Natural killer cell treated with Interleukin-12 subunit alpha and Interleukin-12 subunit beta and Interleukin-15 and Interleukin-18, amount 100 ng/mL, for 72 hours (primary cell): ENCODE measurements at places on chromosomes 12 and 14. TPM values are rescaled to one million over a fixed set of nuclear protein-coding genes. Genes with fewer than 3 reads are reported as not detected.
A peak's percentile ranks its signal among the peaks of the same experiment; 100 is the strongest.

Gene TMEM120B
- total RNA-seq, result 25.9 TPM

Gene KRT3
- not detected for total RNA-seq

- no peaks in the 10 kb centered on the region for H3K36me3 ChIP-seq
- DNase-seq, result no peak
- H3K4me1 ChIP-seq, result peaks cover 6% of the 10 kb centered on the region
- H3K27ac ChIP-seq, result no peak overlapping the region
Observed at GRCh38 chr12:124557518-124558223, 9.7 kb downstream of the NCOR2 start.

DNA sequence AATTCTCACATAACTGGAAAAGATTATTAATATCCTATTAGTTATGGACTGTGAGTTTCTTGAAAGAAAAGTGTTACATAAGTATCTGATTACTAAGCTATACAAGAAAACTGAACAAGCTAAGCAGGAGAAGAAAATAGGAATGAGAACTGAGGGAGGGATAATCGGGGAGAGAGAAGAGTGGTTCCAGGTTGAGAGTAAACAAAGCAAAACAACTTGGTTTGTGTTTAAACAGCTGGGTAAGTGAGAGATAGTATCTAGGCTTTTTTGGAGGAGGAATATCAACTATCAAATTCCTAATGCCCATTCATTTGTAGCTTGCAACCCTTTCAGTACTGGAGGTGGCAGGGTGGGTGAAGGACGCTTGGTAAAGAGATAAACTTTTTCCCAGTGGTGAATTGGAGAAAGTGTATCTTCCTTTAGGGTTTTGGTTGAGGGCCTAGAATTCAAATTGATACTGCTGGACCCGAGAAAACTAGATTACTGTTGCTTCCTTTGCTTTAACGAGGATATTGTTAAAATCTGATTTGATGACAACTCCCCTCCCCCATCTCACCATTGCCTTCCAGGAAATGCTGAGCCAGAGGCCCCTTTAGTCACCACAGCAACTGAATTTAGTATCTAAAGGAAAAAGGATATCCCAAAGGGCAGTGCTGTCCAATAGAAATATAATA, 2.0 kb upstream of the SLC2A3 start:
- H3K4me1 ChIP-seq, result peaks cover 9% of the 10 kb centered on the region
- H3K36me3 ChIP-seq, result no peaks in the 10 kb centered on the region
- H3K27me3 ChIP-seq, result no peaks in the 10 kb centered on the region

Gene RIMBP2
- total RNA-seq, result not detected

Gene SLC4A8
- total RNA-seq, result 6.3 TPM

DNA sequence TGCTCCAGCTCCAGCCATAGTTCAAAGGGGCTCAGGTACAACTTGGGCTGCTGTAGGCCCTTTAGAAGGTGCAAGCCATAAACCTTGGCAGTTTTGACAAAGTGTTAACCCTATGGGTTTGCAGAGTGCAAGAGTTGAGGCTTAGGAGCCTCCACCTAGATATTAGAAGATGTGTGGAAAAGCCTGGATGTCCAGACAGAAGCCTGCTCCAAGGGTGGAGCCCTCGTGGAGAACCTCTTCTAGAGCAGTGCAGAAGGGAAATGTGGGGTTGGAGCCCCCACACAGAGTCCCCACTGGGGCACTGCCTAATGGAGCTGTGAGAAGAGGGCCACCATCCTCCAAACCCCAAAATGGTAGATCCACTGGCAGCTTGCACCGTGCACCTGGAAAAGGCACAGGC, 45.1 kb downstream of the RPS29 start:
- no peaks in the 10 kb centered on the region for H3K4me1 ChIP-seq
- DNase-seq, result no peak
- H3K4me3 ChIP-seq, result no peak overlapping the region
- no peaks in the 10 kb centered on the region for H3K36me3 ChIP-seq

DNA sequence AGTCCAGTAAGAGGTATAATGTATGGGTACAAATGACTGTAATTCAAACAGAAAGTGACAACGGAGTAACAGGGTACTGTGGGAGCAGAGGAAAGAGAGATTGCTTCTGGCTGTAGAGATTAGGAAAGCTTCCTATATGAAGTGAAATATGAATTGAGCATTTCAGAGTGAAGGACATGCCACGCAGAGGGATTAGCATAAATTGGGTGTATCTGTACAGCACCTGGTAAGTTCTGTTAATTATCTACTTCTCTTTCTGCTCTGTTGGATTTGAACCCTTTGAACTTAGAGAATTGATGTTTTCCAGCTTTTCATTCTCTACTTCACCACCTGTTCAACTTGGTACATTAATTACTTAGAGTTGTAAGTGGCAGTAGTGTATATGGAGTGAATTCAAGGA, 8.8 kb downstream of the STK38L start:
- H3K27me3 ChIP-seq, result no peaks in the 10 kb centered on the region
- H3K36me3 ChIP-seq, result no peaks in the 10 kb centered on the region
- no peak overlapping the region for H3K4me3 ChIP-seq
- H3K4me1 ChIP-seq, result peaks cover 23% of the 10 kb centered on the region
- DNase-seq, result no peak
- no peak overlapping the region for H3K27ac ChIP-seq

DNA sequence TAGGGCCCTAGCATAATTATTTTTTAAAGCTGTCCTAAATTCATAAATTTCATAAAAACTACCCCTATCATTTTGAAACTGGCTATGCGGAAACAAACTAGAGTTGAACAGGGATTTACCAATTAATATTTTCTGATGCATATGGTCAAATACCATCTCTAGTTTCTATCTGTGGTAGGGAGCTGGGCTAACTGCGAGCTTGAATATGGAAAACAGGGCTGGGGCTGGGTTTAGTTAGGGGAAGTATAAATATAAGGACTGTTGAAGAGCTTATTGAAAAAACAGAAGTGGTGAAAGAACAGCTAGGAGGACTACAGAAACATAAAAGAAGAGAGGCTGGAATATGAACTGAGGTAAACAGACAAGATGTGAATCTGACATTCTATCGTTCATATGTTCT, 91.8 kb downstream of the SLC38A1 start:
- H3K27ac ChIP-seq, result no peak overlapping the region
- no peak overlapping the region for H3K4me3 ChIP-seq
- DNase-seq, result no peak
- peaks cover 27% of the 10 kb centered on the region for H3K4me1 ChIP-seq

DNA sequence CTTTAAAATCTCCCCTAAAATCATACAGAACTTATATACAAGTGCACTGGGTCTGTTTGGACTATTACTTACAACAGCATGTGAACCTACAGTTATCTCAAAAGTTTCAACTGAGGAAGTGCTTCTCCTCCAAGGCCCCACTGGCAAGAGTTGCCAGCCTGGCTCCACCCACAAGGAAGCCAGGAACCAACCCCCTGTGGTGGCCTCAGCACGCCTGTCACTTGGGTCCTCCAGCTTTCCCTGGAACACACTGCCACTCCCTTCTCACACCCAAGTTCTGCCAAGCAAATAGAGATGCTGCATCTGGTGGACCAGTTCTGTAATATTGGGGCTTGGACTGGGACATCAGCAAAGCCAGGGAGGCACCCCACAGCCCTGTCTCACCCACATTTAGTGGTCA, 115.4 kb downstream of the GCH1 start:
- H3K27ac ChIP-seq, result no peak overlapping the region
- peaks cover 11% of the 10 kb centered on the region for H3K4me1 ChIP-seq
- no peaks in the 10 kb centered on the region for H3K36me3 ChIP-seq
- H3K4me3 ChIP-seq, result no peak overlapping the region

Gene KRT78
- total RNA-seq, result not detected

Gene AKAP6
- total RNA-seq, result 0.31 TPM

Gene TMPRSS12
- total RNA-seq, result not detected

DNA sequence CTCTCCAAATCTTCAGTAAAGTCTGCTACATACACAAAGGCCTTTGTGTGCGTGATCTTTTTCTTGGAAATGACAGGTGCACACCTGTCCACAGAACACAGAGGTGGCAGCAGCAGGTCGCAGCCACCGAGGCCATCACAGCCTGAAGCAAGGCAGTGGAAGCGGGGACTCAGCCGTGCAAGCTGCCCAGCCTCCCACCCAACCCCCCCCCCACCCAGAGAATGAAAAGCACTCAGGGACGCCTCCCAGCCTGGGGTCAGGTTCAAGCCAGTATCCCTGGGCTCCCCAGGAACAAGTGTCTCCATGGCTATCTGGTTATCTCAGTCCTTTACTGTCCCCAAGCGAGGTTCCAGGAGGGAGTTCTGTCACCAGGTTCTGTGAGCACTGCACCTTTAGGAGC, 31.2 kb upstream of the TSPAN9 start:
- no peak for DNase-seq
- H3K36me3 ChIP-seq, result no peaks in the 10 kb centered on the region
- H3K27ac ChIP-seq, result no peak overlapping the region
- H3K4me3 ChIP-seq, result no peak overlapping the region

DNA sequence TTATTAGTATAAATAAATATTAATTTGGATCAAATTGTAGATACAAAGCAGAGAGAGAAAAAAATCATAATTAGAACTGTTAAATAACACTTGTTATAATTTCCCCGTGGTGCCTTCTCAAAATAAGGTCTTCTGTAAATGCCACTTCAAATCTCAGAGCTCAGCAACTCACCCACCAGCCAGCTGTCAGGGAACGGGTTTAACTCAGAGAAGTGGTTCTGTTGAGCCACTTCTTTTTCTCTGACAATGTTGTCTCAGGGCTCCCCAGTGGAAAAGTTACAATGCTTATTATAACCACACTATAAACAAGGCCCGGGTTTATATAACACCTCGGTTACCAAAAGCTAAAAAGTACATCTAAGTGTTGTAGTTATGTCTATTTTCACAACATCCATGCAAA, 452.6 kb downstream of the GLT1D1 start:
- no peaks in the 10 kb centered on the region for H3K36me3 ChIP-seq
- H3K4me3 ChIP-seq, result no peak overlapping the region
- no peak overlapping the region for H3K27ac ChIP-seq
- peaks cover 27% of the 10 kb centered on the region for H3K27me3 ChIP-seq

DNA sequence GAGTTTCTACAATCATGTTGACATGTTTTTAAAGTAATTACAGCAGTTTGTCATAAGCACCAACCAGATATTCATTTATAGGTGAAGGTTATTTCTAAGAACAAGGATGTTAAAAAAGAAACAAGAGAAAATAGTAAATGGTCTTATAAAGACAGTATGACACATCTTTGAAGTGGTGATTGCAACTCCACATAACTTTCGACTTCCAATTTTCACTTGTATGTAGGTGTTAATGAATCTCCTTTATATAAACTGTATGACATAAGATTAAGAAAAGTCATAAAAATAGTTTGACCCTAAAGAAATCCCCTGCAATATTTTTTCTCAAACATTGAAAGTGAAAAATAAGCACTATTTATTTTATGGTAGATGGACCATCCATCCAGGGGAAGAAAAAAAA, 144.8 kb upstream of the PTPRQ start:
- H3K4me1 ChIP-seq, result peaks cover 5% of the 10 kb centered on the region
- no peak for DNase-seq
- no peak overlapping the region for H3K27ac ChIP-seq
- H3K27me3 ChIP-seq, result peaks cover 14% of the 10 kb centered on the region
- H3K4me3 ChIP-seq, result no peak overlapping the region

- no peak for DNase-seq
- H3K4me3 ChIP-seq, result peak overlapping the region; percentile 93
Observed at GRCh38 chr12:108305520-108305919, 33.6 kb downstream of the CMKLR1 start.

- H3K4me1 ChIP-seq, result no peaks in the 10 kb centered on the region
- no peak overlapping the region for H3K27ac ChIP-seq
- no peak overlapping the region for H3K4me3 ChIP-seq
- DNase-seq, result no peak
- no peaks in the 10 kb centered on the region for H3K36me3 ChIP-seq
Observed at GRCh38 chr14:58815794-58816193, 178.0 kb downstream of the DACT1 start.

Gene ANO2
- not detected for total RNA-seq

- H3K27me3 ChIP-seq, result no peaks in the 10 kb centered on the region
- H3K36me3 ChIP-seq, result no peaks in the 10 kb centered on the region
- no peak overlapping the region for H3K27ac ChIP-seq
- no peak for DNase-seq
Observed at GRCh38 chr14:104993306-104993705, 7.7 kb downstream of the CLBA1 start.
